ENCODE measurements at places on chromosomes 1 and 21.
A peak's percentile ranks its signal among the peaks of the same experiment; 100 is the strongest.

- no peak for DNase-seq
Measured at GRCh38 chr1:168887381-168887780, 158.4 kb upstream of the DPT start.

DNA sequence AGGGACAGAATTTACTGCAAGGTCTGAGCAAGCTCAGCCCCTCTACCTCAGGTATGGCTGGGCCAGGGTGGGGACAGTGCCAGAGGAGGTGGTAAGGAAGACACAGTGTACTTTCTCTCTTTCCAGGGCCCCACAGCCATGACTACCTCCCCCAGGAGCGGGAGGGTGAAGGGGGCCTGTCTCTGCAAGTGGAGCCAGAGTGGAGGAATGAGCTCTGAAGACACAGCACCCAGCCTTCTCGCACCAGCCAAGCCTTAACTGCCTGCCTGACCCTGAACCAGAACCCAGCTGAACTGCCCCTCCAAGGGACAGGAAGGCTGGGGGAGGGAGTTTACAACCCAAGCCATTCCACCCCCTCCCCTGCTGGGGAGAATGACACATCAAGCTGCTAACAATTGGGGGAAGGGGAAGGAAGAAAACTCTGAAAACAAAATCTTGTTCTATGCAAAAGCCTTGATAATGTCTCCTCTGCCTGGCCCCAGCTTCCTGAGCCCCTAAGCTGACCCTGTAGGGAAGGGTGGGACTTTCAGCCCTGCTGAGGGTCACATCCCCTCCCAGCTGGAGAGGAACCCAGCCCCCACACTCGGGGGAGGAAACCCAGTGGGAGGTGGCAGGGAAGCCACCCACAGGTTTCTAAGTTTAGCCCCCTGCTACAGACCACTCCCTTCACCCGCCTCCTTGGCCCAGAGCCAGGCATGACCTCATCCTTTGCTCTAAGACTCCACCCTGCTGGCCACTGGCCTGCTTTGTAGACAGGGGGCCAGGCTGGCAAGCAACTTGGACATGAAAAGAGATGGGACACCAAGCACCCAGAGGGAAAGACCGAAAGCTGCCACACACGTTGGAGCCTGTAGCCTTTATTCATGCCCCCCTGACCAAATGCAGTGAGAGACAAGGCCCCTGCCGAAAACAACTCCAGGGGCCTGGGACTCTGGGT is 6.4 kb downstream of the RHOC start:
- DNase-seq = peak; percentile 82

- DNase-seq = no peak
Measured at GRCh38 chr1:214808845-214809460, 206.0 kb downstream of the CENPF start.

DNA sequence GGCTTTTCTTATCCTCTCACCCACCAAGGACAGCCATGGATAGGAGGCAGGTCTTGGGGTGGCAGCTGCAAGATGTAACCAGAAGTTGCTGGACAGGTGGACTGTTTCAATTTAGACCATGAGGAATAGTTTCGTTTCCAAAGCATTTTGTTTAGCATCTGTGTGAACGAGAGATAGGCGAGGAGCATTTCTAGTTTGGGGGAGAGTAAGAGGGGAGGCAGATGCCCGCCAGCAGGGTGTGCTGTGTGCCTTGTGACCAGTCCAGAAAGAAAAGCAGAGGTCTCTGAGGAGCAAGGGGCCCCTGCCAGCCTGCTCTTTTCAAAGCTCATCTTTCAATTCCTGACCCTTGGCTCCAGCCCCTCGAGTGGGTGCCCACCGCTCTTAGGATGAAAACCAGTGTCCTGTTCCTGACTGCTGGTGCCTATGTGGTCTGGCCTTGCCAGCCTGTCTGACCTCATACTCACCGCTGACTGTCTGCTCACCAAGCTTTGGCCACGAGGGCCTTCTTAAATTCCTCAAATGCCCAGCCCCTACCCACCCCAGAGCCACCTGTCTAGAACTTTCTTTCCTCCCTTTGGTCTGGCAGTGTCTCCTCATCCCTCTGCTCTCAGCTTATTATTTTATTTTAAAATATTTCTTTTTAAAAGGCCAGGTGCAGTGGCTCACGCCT is 8.5 kb downstream of the SERINC2 start:
- no peak for DNase-seq

GRCh38 chr1:210989905-210990304 is 144.0 kb downstream of the KCNH1 start:
- DNase-seq = no peak

GRCh38 chr1:232372841-232373440 is 257.0 kb downstream of the SIPA1L2 start:
- DNase-seq = no peak

DNA sequence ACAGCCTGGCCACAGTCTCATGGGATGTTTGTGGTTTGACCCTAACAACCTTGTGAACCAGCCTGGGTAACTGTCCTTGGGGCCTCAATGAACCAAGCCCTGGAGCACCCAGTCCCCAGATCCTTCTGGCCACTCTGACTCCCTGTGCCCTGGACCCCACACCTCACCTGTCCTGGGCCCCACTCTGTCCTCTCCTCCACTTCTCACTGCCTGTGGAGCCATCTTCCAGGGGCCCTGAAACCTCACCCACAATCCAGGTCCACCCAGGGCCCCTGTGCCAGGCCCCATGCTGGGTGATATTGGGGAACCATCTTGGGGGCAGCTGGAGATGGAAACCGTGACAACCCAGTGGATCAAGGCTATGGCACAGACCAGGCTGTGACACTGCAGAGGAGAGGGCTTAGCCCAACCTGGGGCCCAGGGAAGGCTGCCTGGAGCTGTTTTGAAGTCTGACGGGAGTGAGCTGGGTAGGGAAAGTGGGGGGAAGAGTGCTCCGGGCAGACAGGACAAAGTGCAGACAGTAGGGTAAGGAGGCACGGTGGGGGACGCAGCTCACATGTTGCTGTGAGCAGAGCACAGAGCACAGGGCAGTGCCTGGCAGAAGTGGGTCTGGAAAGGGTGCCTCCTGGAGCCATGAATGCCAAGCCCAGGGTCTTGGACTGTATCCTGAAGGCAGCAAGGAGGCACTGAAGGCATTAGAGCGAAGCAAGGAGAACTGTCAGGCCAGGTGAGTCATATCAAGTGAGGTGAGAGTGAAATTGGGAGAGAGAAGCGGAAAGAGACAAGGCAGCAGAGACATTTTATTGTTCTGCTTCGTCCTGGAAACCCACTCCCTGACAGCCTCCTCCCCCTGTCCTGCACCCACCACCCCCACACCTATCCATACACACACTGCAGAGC is 12.1 kb upstream of the LRP8 start:
- no peak for DNase-seq

DNA sequence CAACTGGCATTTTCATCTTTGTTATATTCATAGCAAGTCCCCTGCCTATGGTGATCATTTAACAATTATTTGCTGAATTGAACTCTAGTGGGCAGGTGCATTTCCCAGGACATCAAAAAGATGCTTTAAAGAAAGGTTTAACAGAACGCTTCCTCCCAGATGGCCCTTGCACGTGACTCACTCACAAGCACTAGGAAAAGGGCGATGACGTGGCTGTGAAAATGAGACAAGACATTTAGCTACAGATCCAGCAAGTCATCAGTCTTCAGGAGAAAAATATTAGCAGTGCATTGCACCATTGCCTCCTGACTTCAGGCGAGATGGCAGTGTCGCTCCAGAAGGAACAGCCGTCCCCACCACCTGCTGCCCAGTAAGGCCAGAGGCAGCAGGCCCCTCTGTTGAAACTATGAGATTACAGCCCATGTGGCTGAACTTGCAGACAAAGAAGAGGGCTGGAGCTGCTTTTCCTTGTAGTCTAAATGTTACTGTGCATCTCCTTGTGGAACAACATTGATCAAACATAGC is 37.2 kb downstream of the DSCAM start:
- no peak for DNase-seq

DNA sequence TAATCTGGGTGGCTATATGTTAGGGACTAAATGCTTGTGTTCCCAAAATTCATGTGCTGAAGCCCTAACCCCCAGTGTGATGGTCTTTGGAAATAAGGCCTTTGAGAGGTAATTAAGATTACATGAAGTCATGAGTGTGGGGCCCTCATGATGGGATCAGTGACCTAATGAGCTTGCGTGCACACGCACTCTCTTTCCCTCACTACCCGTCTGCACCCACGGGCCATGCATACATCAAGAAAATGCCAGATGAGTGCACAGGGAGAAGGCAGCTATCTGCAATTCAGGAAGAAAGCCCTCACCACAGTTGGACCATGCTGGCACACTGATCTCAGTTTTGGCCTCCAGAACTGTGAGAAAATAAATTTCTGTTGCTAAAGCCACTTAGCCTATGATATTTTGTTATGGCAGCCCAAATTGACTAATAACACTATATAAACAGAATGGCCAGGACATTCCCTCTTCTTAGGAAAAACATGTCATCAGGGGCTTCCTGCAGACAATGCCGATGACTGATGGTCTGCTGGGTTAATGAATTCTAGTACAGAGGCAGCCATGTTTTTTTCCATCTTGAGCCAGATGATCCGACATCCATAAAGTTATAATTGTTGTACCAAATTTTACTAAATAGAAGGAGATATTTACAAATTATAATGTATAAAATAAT is 18.1 kb upstream of the MYOG start:
- no peak for DNase-seq

GRCh38 chr1:30908696-30909364 is at the start of gene SDC3:
TSS of gene SDC3 (minus strand) at chr1:30908758. CDS start at chr1:30908586, 172 bp downstream.
- no peak for DNase-seq

- no peak for DNase-seq
Measured at GRCh38 chr1:75588779-75589475, 22.0 kb downstream of the SLC44A5 start.

GRCh38 chr1:219090607-219091006 is 83.1 kb upstream of the LYPLAL1 start:
- no peak for DNase-seq

DNA sequence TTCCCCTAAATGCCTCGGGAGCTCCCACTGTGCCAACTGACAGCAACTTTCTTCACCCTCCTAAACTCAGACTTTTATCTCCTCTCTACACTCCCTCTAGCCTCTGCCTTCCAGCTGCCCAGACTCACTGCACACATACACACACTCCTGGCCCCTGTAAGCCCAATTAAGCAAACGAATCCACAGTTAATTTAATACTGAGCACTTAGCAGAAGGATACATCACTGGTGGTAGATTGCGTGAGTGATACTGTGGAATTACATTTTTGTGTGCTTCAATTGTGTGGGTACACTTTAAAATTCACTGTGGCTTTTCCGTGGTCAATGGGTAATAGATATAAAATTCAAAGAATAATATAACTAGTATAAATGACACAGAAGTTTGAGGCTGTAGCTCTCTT is 33.6 kb upstream of the GJB5 start:
- no peak for DNase-seq

DNA sequence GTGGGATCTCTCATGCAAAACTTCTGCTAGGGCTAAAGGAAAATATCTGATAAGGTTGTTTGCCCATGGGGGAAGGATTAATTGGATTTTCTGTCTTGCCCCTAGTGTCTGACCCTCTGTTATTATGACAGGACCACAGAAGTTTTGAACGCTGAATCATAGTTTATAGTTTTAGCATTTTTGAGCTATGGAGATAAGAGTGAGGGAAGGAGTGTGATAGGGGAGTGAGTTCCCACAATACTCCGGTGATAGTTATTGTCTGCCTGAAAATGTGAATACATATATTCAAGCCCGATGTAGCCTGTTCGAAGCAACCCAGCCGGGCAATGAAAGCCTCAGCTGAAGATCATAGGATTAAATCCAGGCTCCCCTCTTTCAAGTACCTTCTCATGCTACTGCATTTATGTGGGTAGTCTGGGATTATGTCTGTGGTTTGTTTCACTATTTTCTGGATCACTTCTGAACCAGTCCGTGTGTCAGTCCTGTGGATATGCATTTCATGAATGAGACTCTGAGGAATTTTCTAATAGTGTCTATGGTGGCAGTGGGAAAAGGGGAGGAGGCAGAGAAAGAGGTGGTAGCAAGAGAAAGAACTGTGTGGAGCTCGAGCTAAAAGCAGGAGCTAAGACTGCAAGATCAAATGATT is 258.7 kb downstream of the DISC1 start:
- no peak for DNase-seq

DNA sequence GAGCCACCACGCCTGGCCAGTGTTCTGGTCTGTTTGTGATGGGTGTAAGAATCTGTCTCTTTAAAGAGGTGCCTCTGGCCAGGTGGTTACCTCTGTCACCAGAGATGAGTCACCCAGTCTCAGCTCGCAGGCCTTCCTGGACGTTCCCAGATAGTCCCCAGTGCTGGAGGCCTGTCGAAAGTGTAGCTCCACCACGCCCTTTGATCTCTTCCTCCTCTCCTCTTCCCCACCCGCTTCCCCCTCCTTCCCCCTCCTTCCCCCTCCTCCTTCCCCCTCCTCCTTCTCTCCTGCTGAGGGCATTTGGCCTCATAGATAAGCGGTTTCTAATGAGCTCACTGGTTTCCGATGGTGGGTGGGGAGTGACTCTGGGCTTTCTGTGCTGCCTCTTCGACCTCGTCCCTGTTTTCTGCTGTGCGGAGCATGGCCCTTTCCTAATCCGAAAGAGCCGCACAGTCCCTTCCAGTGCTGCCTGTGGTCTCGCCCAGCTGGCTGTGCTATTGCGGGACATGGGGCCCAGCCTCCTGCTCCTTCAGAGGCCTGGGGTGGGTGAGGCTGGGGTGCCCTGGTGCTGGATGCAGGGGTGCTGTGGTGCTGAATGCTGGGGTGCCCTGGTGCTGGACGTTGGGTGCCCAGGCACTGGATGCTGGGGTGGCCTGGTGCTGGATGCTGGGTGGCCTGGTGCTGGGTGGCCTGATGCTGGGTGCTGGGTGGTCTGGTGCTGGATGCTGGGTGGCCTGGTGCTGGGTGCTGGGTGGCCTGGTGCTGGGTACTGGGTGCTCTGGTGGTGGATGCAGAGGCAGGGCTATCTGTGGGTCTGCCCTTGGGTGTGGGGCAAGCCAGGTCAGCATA is 19.2 kb downstream of the AGPAT3 start:
- DNase-seq = no peak

DNA sequence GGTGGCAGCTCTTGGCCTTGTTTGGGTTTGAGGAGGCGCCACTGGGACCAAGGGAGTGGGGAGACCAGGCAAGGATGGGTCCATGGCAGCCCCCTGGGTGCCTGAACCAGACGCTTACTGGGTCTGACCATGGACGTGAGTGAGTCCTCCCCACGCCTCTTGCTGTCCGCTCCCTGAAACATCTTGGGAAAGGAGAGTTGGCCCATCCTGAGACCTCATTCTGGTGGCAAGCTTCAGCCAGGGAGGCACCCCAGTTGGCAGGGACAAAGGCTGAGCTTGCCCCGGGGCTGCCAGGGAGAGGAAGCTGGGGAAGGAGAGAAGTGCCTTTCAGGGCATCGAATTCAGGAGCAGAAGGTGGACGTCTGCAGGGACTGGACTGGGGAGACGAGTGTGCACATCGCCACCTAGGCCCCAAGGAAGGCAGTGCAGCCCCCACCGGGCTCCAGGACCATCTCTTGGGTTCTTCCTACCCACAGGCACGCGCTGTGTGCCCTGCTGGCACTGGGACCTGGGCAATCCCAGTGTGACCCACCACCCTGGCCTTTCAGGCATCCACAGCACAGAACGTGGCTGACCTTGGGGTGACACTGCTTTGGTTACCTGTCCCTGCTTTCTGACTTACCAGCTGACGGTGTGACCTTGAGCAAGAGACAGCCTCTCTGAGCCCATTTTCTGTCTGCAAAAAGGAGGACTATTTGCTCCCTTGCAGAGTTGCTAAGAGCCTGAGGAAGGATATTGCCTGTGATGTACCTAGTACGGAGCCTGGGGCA is 132.9 kb upstream of the WNT4 start:
- DNase-seq = no peak
